Thoracic aorta (tissue), 2 donors: ENCODE measurements at places on chromosomes 6 and 20.

DNA sequence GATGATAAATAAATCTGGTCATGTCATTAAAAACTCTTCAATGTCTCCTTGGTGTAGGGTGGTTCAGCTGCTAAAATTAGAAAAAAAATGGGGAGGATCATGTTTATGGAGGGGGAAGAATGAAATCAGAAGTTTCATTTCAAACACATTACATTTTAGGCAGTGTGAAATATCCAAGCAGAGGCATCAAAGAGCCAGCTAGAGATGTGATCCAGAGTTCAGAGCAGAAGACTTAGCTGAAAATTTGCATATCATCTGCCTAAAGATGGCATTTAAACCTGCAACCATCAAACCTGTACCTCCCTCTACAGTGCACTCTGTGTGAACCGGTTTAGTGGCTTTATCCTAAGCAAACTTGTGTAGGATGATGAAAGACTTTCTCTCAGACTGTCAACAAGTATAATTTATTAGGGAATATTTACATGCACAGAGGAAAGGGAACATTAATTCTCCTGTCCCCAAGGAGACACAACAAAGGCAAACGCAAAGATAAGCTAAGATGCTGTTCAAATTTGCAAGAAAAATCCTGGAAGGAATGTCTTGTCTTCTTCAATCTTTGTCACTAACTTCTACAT, 84.8 kb upstream of the PLEKHG1 start:
- no peak for DNase-seq

- DNase-seq = no peak
Observed at GRCh38 chr6:44650495-44650894, 263.0 kb downstream of the CDC5L start.

DNA sequence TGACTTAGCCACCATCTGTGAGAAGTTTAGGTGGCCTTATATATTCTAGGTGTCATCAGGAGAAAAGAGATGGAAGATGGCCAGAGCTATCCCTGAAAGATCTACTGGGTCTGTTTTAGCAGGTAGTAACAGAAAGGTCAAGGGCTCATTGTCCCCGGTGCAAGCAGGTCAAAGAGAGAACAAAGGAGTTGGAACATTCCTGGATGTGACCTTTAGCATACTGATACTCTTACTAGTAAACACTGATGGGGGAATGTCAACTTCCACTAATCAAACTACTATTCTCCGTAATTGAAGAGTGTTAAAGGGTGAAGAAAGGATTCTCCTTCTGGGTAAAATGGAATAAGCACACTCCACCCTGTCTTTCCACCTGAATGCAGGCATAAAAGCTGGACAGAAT, 4.0 kb upstream of the MCUR1 start:
- no peak for DNase-seq

GRCh38 chr6:168113226-168113625, 34.2 kb upstream of the FRMD1 start:
- no peak for DNase-seq

- no peak for DNase-seq
Observed at GRCh38 chr6:17845598-17845997, 138.9 kb upstream of the NUP153 start.

DNA sequence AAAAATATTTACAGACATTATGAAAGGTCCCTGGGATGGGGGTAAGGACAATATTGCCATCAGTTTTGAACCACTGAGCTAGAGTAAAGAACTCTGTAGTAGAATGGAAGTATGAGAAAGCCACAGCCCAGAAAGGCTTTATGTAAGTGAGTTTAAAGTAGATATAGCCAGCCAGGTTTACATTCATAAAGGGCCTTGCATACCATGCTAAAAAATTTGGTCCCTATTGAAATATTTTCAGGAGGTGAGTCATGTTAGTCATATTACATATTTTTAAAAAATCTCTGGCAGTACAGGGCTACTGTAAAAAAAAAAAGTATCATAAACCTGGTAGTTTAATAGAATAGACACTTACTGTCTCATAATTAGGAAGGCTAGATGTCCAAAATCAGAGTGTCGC, 3.5 kb downstream of the ZKSCAN8 start:
- no peak for DNase-seq

DNA sequence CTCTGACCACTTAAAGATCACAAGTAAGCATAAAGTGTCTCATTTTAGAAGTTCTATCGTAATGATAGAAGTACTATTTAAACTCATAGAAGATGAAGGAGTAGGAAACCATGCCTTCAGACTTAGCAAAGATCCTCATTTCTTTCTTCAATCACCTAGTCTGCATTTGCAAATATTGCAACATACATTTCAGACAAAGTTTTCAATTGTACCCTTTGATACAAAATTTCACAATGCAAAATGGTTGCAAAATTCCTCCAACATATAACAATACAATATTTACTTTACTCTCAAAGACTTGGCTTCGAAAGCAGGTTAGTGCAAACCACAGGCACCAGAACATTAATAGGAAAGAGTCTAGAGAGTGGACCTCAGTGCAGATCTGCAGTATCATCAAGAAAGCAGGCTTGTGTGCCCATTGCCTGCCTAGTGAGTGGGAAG, 16.1 kb upstream of the ROS1 start:
- no peak for DNase-seq

GRCh38 chr6:40819182-40819834, 219.7 kb downstream of the UNC5CL start:
- DNase-seq = no peak

- no peak for DNase-seq
Observed at GRCh38 chr20:44109951-44110361, 77.0 kb downstream of the JPH2 start.

- DNase-seq = no peak
Observed at GRCh38 chr6:22072949-22073348, 223.9 kb downstream of the PRL start.

GRCh38 chr6:106547601-106548453, 81.5 kb downstream of the RTN4IP1 start:
- no peak for DNase-seq

DNA sequence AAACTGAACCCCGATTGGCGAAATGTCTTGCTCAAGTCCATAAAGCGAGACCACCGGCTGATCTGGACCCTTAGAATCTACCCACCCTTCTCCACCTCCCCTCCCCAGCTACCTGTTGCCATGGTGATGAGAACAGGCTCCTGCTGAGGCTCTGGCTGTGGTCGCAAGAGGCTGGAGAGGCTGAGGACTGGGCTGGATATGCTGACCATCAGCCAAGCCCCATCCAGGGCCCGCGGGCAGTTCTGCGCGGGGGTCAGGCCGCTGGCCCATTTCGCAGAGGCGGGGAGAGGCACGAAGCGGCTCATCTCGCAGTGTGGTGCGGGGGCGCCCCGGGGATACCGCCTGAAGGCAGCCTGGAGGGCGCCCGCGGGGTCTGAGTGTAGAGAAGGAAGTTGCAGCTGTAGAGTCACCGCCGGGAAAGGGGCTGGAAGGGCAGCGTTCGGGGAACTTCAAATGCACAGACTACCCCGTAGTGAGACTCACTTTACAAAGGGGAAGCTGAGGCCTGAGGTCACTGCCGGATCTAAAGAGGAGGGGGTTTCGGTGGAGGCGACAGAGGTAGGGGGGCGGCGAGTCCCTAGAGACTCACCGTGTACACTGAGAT, 671 bp downstream of the TAPBP start:
- no peak for DNase-seq

GRCh38 chr6:63537959-63538300, 34.4 kb upstream of the LOC128125822 start:
- DNase-seq = no peak

DNA sequence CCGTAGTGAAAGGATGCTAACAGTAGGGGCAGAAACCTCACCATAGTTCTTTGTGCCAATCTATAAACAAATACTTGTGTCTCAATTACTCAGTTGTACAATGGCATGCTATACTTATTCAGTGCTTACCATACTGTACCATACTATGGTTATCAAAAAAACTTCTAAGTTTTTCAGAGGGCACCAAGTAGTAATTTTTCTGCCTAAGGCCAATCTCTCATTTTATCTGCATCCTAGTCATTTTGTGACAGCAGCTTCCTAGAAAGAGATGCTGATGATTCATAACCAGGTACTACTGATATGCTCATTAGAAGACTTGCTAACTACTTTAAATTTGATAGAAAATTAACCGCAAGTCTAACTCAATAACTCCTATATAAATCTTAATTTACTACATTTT, 42.9 kb downstream of the TMEM244 start:
- DNase-seq = no peak

- no peak for DNase-seq
Observed at GRCh38 chr6:80145921-80146320, 39.5 kb downstream of the BCKDHB start.

- no peak for DNase-seq
Observed at GRCh38 chr20:41697861-41698559, 79.8 kb upstream of the CHD6 start.

- no peak for DNase-seq
Observed at GRCh38 chr6:148723484-148723883, 23.3 kb upstream of the UST start.

DNA sequence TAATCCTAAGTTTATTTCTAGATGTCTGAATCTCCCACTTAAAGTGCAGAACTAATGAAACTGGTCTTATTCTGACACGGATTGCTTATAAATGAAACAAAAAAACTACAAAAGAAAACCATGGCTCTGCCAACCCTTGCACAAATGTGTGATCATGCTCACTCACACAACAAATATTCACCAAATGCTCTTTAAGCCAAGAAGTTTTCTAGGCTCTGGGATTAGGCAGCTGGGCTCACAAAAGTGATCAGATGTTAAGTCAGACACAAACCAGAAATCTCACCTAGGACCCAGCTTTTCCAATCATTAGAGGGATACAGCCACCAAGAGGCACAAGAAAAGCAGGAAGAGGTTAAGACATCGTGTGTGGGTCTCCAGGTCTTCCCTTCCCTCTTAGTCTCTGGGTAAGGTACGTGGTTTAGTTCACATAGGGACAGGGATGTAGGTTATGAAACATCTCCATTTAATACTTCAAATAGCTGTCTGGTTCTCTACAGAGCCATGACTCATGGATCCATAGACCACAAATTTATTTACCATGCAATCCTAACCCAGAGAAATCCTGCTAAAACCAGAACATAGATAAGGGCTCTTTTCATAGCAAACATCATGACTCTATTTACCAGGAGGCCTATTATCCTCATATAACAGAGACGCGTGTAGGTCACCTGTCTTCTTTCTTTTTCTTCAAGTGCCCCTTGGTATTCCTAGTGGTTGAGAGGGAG, 165.2 kb downstream of the WDR27 start:
- DNase-seq = no peak

- DNase-seq = no peak
Observed at GRCh38 chr6:168601546-168601945, 160.6 kb downstream of the SMOC2 start.

GRCh38 chr20:62906209-62906608, 20.1 kb downstream of the DIDO1 start:
- DNase-seq = no peak

- no peak for DNase-seq
Observed at GRCh38 chr6:151241853-151242252, 2.1 kb downstream of the AKAP12 start.

DNA sequence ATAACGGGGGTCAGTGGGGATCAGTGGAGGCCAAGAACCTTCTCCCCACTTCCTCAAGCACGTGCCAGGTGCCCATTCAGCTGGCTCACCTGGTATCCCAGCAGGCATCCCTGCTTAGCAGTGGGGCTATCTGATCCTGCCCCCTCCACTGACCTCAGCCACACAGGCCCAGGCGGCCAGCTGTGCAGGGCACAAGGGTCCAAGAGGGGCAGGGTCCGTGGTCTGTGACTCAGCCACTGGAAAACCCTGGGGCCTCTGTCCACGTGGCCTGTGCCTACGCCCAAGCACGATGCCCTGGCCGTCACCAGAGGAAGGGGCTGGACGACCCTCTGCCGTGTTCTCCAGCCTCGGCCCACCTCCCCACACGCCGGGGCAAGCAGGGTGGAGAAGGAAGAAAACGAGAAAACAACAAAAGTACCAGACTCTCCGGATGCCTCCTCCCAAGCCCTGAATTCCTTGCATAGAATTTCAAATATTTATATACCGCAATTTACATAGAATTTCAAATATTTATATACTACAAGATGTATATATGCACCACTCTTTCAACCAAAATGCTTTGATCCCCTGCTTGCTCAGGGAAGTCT, 12.1 kb downstream of the PXDC1 start:
- no peak for DNase-seq

- DNase-seq = no peak
Observed at GRCh38 chr6:41546866-41547798, 951 bp downstream of the FOXP4 start.

DNA sequence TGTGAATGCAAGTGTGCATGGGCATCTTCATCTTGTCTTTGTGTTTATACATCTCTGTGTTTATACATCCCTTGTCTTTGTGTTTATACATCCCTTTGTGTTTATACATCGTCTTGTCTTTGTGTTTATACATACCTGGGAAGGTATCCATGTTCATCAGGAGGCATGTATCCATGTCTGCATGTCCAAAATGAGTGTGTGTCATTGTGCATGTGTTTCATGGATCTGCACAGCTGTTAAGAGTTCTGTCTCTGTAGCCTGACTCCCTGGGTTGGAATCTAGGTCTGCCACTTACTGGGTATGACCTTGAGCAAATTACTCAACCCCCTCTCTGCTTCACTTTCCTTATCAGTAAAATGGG, 50.1 kb upstream of the SIRPA start:
- DNase-seq = no peak

DNA sequence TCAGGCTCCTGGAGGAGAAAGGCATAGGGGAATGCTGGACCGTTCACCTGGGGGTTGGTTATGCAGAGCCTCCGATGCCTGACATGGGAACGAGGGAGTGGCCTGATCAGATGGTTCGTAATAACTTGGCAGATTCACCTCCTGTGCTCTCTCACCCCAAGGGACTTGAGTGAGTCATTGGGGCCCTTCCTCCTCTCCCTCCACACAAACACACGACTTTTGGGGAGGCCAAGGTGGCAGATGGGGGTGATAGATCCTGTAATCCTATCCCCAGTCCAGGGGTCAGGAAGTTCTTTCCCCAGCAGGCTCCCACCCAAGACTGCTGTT, 45.6 kb upstream of the ARFGEF2 start:
- no peak for DNase-seq

DNA sequence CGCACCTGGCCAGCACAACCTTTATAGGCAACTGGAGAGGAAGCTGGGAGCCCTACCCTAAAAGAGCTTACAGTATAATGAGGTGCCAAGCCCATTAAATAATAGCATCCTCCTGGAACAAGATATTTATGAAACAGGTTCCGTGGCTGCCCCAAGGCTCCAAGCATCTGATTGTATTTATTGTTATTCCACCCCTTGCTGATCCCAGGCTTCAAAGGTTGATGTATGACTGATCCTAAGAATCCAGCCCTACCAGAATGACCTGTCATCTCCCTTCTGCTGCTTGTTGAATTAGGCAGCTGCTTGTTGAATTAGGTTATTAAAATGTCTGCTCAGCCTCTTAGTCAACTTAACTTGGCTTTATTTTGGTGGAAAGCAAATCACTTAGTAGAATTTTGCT, 35.2 kb upstream of the SASH1 start:
- no peak for DNase-seq
